NCI-H524 treated with DMSO at 0.1 percent for 48 hours (cell line): ENCODE measurements at places on chromosomes 4 and X.

GRCh38 chr4:87382931-87383330, 8.1 kb downstream of the HSD17B11 start:
- DNase-seq: no peak

- DNase-seq: no peak
Observed at GRCh38 chr4:77352192-77352591, 195.2 kb downstream of the CCNG2 start.

DNA sequence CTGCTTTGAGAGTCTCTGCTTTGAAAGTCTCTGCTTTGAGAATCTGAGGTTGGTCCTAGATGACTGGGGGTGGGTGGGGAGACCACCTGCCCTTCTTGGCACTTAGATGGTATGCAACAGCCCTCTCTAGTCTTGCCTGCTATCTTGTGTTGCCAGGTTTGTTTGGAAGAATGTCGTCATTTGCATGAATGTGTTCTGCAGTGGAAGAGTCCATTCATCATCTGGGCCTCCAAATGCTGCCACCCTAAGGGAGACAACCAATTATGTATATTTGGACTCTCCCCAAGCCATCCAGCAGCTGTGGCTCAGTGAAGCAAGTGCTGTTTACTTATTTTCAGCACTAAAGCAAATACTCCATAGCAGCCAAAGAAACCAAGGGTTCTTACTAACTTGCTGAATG, 44.6 kb upstream of the TRPC5OS start:
- no peak for DNase-seq

GRCh38 chrX:153634236-153634635, 12.8 kb upstream of the DUSP9 start:
- DNase-seq: no peak

GRCh38 chr4:118957722-118958445, 69.2 kb downstream of the SYNPO2 start:
- no peak for DNase-seq

GRCh38 chr4:75135068-75135825, 202.3 kb downstream of the PARM1 start:
- DNase-seq: no peak

DNA sequence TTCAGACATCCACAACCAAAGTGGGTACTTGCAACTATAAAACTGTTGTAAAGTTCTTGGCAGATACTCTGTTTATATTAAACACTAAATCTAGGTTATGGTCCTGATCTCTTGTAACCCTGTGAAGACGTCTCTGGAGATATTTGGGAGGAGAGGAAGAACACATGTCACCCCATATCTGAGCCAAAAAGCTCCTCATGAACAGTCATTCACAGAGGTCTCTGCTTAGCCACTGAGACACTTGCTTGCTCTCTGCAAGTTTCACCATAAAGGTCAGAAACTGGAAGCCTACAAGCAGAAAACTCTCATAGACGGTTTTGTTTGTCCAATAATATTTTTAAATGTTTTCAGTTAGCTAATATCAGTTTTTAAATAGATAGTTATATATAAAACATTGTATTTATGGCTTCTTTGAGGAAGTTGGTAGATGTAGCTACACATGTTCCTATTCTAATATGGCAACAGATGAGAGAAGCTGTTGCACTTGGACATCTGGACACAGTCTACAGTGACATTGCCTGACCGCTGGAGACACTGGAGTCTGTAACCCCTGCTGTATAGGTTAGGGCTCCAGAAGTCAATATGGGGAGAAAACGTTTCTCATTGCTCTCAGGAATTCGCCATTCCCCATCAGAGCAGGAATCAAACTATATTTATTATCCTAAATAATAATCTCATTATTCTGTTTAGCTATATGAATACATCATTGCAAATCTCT, 73.6 kb downstream of the C4orf46 start:
- no peak for DNase-seq

GRCh38 chr4:97720869-97721432, 422.3 kb downstream of the STPG2 start:
- no peak for DNase-seq

- peak; percentile 23 for DNase-seq
Observed at GRCh38 chrX:153609917-153610835, 11.2 kb upstream of the CCNQ start.

DNA sequence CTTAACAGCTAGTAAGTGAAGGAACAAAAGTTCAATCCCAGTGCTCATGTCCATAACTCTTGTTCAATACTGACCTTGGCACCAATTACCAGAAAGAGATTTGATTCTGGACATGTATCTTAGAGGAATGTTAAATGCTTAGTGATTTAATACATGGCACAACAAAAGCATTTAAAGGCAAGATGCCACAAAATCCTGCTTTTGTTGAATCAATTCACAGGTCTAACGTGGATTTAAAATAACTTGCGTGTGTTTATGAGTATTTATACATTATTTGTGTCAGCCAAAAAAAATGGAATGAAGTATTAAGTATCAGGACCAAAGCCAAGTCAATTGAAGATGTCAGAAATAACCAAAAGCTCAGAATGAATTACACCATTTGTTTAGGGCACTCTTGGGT, 85.4 kb upstream of the GIMD1 start:
- no peak for DNase-seq

GRCh38 chrX:153779891-153780677, 757 bp upstream of the SRPK3 start:
- no peak for DNase-seq

DNA sequence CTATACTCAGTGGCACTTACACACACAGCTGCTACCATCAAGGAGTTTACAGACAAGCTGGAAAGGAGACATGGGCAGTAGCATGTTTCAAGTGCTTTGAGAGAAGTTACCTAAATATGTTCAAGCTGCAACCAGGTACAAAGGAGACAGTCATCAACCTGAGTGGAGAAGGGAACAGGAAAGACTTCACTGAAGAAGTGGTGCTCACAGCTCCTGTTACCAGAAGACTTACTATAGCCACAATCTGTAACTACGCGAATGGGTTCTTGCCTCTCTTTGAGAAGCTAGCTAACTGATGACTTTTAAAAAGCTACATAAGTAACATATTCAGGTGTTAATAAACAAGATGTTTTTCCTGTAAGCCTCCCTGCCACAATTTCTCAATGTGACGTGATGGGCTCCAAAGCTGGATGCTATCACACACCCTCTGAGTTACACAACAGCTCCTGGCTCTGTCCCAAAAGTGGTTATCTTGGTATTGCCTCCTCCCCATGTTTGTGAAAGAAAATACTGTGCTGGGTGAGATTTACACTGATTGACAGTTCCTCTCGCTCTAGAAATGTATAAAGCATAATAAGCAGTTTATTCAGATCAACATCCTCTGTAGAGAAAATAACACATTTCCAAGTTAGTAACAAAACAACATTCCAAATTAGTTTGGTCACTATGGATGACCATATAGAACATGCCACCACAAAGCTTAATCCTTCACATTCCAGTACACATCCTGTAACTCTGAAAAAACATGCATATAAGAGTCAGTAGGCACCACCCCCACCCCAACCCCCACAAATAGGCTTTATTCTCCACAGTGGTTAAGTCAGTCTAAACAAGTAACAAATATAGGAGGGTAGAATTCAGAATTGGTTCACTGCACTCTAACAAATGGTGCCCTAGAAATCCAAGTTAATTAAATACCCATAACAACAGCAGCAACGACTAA, 81.8 kb downstream of the FRYL start:
- no peak for DNase-seq

DNA sequence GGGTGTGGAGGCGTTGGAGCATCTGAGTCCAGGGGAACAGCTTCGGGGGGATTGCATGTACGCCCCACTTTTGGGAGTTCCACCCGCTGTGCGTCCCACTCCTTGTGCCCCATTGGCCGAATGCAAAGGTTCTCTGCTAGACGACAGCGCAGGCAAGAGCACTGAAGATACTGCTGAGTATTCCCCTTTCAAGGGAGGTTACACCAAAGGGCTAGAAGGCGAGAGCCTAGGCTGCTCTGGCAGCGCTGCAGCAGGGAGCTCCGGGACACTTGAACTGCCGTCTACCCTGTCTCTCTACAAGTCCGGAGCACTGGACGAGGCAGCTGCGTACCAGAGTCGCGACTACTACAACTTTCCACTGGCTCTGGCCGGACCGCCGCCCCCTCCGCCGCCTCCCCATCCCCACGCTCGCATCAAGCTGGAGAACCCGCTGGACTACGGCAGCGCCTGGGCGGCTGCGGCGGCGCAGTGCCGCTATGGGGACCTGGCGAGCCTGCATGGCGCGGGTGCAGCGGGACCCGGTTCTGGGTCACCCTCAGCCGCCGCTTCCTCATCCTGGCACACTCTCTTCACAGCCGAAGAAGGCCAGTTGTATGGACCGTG, 2.2 kb downstream of the AR start:
- no peak for DNase-seq

GRCh38 chr4:1285151-1285789, 4.4 kb upstream of the MAEA start:
- DNase-seq: no peak

DNA sequence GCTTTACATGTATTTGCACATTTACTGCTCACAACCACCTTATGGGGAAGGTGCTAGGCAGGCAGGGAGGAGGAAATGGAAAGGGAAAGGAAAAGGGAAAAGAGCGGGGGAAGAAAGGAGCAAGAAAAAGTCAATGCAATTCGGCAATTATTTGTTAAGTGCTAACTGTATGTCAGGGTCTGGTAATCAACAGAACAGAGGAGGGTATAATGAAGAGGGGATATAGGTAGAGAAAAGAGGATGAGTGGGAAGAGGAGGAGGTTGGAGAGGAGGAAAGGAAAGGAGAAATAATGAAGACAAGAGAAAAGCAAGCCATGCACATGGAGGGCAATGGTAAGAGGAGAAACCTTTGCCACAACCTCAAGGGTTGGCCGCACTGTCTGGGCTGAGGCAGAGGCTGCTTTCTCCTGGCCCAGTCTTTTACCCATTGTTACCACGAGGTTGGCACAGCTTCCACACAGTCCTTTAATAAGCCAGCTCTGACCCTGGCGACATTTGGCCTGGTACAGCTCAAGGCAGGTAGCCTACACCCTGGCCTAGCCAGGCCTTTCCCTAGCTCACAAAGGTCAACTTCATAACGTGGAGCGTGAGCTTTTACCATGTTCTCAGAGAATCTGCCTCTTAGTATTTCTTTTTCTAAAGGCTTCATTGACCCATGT, 836 bp downstream of the BTK start:
- DNase-seq: no peak

- DNase-seq: no peak
Observed at GRCh38 chr4:2354760-2355159, 63.7 kb downstream of the ZFYVE28 start.

DNA sequence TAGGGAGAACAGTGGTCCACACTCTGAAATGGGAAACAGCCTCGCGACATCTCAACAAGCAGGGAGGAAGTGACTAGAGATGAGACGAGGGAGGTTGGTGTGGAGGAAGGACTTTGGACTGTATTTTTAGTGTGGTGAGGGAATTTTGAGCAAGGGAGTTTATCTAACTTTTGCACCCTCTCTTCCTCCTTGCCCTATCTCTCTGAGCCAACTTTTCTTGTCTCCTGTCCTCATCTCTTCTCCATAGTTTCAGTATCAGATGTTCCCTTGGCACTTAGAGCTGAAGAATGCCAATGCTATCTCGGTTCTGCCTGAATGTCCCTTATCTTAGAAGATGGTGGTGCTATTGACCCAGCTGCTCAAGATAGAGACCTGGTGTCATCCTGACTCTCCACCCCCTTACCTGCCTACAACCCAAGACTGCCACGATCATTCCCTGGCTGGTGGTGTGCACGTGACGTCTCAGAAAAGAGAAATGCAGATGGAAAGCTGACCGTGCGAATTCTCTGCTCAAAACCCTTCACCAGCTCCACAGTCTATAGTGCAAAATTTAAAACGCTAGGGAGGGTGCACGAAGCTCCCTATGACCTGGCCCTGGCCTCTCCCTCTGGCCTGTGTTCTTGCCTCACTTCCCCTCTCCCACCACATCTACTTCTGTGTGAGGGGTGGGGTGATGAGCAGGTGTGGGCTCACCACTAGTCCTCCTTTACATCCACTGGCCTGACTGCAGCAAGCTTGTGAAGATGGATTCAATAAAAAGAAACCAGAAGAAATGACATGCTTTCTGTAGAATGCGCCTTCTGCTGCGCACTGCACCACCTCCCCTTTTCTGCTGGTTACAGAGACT, 20.9 kb downstream of the MPP1 start:
- DNase-seq: no peak

GRCh38 chrX:16130707-16131106, 7.3 kb downstream of the GRPR start:
- no peak for DNase-seq

DNA sequence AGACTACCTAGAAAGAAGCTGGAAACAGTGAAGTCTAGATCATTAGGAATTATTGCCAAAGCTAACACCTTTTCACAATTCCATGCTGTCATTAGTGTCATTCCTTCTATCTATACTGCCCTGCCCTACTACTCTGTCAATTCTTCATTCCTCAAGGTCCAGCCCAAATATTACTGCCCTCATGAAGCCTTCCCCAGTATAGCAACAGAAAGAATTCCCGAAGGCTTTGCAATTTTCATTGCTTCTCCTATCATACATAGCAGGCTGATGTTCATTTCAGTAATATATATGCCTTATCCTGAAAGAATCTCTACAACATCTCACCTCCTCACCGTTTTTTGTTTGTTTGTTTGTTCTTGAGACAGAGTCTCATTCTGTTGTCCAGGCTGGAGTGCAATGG, 63.9 kb downstream of the APBB2 start:
- no peak for DNase-seq

DNA sequence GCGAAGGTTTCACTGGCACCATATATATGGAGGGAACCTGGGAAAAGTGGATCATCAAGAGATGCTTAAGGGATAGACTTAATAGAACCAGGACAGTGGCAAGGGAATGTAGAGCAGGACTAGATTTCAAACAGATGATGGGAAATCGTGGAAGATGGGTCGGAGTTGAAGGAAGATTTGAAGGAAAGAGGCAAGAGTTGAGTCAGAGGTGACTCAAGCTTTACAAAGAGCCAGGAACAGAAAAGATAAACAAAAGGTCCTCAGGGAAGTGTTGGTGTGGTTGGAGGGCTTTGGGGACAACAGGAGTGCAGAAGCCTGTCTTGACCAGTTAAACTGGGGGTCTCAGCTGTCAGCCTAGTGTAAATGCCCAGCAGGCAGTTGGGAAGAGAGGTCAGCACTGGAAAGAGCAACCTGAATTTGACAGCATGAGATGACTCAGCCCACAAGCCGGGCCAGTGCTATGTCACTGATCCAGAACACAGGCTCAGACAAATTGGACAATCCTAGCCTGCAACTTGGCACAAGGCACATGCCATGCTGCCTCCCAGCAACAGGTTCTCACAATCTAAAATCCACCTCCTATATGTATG, 230.5 kb downstream of the IDS start:
- DNase-seq: no peak

- no peak for DNase-seq
Observed at GRCh38 chrX:35251226-35251625, 308.6 kb downstream of the FAM47B start.

GRCh38 chr4:83959160-83959559, 423.3 kb downstream of the GPAT3 start:
- no peak for DNase-seq

GRCh38 chr4:165288639-165289422, 38.6 kb upstream of the MSMO1 start:
- DNase-seq: no peak

- no peak for DNase-seq
Observed at GRCh38 chr4:41744572-41745291, 3.8 kb downstream of the PHOX2B start.
